HFFc6 (cell line): ENCODE measurements at places on chromosomes 3 and 15. TPM values are rescaled to one million over a fixed set of nuclear protein-coding genes. Genes with fewer than 3 reads are reported as not detected.

DNA sequence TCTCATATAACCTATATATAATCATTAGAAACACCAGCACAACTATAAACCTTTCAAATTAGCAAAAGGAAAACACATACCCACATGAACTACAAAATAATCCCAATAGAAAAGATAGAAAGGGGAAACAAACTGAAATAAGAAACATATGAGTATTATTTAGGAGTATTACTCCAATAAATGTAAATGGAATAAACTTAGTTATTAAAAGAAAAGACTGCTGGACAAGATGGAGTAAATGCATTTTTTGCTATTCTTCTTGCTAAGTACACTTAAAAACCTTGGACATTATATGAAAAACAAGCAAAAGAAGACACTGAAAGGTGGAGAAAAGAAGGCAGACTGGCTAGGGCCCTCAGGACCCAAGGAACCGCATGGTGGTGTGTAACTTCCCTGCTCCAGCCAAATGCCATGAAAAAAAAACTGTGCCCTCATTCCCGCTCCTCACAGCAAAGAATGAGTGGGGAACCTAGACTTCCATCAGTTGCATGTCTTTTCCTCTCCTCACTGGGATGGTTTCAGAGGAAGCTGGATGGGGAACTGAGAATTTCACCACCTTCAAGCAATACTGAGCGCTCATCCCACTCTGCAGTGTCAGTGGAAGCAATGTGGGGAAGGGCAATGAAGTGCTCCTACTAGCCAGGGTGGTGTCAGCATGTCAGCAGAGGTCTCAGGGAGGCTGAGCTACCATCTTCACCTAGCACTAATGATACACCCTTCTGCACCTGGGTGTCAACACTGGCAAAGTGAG is 43.7 kb upstream of the ADAMTS17 start:
- H3K36me3 ChIP-seq: no peaks in the 10 kb centered on the region
- H3K27ac ChIP-seq: no peak overlapping the region
- no peaks in the 10 kb centered on the region for H3K4me1 ChIP-seq
- no peaks in the 10 kb centered on the region for H3K27me3 ChIP-seq
- no peak overlapping the region for H3K4me3 ChIP-seq
- DNase-seq: no peak

- H3K27me3 ChIP-seq: peaks cover 38% of the 10 kb centered on the region
- no peaks in the 10 kb centered on the region for H3K4me1 ChIP-seq
- no peak overlapping the region for H3K4me3 ChIP-seq
- no peak overlapping the region for H3K27ac ChIP-seq
- H3K36me3 ChIP-seq: no peaks in the 10 kb centered on the region
Observed at GRCh38 chr15:101427606-101428487, 61.7 kb downstream of the PCSK6 start.

DNA sequence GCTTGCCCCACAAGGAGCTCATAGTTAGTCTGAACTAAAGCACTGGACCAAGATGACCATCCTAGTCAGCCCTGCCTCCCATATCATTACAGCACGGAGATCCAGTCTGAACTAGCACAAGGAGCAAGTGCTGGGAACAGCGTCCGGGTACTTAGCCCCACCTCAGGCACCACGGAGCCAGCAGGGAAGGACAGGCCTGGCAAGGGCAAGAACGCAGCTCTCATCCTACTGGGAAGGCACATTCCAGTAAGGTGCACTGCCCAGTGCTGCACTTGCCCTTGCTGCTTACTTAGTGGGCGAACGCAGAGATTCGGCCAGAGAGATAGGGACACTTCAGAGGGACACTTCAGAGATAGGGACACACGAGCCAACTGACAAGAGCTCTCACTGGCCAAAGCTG is 27.6 kb downstream of the SEC61A1 start:
- DNase-seq: no peak
- H3K27ac ChIP-seq: peak overlapping the region; percentile 87
- peak overlapping the region; percentile 41; the same call in 1 of the 2 replicates for H3K4me3 ChIP-seq
- H3K27me3 ChIP-seq: peaks cover 6% of the 10 kb centered on the region

GRCh38 chr15:96121086-96121920 is 209.2 kb upstream of the NR2F2 start:
- no peak overlapping the region for H3K27ac ChIP-seq
- no peak overlapping the region for H3K4me3 ChIP-seq
- H3K27me3 ChIP-seq: no peaks in the 10 kb centered on the region; the same call in 1 of the 2 replicates

DNA sequence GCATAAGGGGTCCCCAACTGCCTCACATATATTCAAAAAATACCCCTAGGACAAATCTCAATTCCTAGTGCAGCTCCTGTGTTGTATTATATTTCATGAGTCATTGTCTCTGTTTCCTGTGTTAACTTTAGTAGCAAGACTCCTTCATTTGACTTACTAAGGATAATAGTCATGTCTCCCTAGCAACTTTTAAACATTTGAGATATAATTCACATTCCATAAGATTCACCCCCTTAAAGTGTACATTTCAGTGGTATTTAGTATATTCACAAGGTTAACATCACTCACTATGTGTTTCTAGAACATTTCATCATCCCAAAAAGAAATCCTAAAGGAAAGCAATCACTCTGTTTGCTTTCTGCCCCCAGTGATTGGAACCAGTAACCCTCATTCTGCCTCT is 121.3 kb upstream of the WNT7A start:
- H3K27me3 ChIP-seq: peaks cover 2% of the 10 kb centered on the region; the same call in 1 of the 2 replicates
- H3K4me1 ChIP-seq: peaks cover 17% of the 10 kb centered on the region
- H3K36me3 ChIP-seq: no peaks in the 10 kb centered on the region
- no peak overlapping the region; the same call in 1 of the 2 replicates for H3K4me3 ChIP-seq
- H3K27ac ChIP-seq: peak overlapping the region; percentile 55; the same call in 1 of the 2 replicates

TM4SF4 gene
- total RNA-seq: 0.11 to 0.97 TPM (median 0.78 TPM) in 3 replicates

LIPC gene
- not detected in 3 replicates for total RNA-seq

RBP2 gene
- total RNA-seq: not detected in 2 replicates

TMEM40 gene
- 0.60 TPM in 1 of 3 replicates, not detected in the others for total RNA-seq

CCRL2 gene
- 0.12 TPM in 1 of 3 replicates, not detected in the others for total RNA-seq

CCDC71 gene
- 21.4 to 24.0 TPM (median 23.9 TPM) in 3 replicates for total RNA-seq
